Epithelial cell of alveolus of lung (primary cell): ENCODE measurements at places on chromosomes 5 and 9. TPM values are rescaled to one million over a fixed set of nuclear protein-coding genes. Genes with fewer than 3 reads are reported as not detected.

The CDKN2A gene
- total RNA-seq: 0.64 and 8.3 TPM in 2 replicates

The MYOZ3 gene
- total RNA-seq: 0.26 and 0.40 TPM in 2 replicates

The PIP5KL1 gene
- total RNA-seq: 1.9 and 3.7 TPM in 2 replicates

The DNM1 gene
- 8.7 and 23.2 TPM in 2 replicates for total RNA-seq

The ORM2 gene
- not detected in 2 replicates for total RNA-seq

The LHX2 gene
- total RNA-seq: not detected in 2 replicates

The OR1J2 gene
- not detected in 2 replicates for total RNA-seq

The HNRNPH1 gene
- 202 and 251 TPM in 2 replicates for total RNA-seq

The ISCA1 gene
- 24.7 and 32.9 TPM in 2 replicates for total RNA-seq

The MSX2 gene
- total RNA-seq: 3.7 and 5.2 TPM in 2 replicates

The DMRT2 gene
- not detected in 2 replicates for total RNA-seq

The FCHO2 gene
- total RNA-seq: 5.8 and 11.9 TPM in 2 replicates

The ZNG1A gene
- total RNA-seq: 10.3 and 22.4 TPM in 2 replicates

The HMMR gene
- total RNA-seq: 15.6 and 29.5 TPM in 2 replicates

The NR2F1 gene
- total RNA-seq: 85.3 and 452 TPM in 2 replicates

The NR2F1-AS1 gene
- total RNA-seq: 25.6 and 33.9 TPM in 2 replicates

The ENTREP1 gene
- total RNA-seq: not detected in 2 replicates

The PCDHGA2 gene
- total RNA-seq: 0.39 and 3.8 TPM in 2 replicates

The SLC22A5 gene
- 4.1 and 5.1 TPM in 2 replicates for total RNA-seq

The FREM1 gene
- total RNA-seq: 0.08 and 0.26 TPM in 2 replicates
